ENCODE measurements at places on chromosomes 2 and 18.

DNA sequence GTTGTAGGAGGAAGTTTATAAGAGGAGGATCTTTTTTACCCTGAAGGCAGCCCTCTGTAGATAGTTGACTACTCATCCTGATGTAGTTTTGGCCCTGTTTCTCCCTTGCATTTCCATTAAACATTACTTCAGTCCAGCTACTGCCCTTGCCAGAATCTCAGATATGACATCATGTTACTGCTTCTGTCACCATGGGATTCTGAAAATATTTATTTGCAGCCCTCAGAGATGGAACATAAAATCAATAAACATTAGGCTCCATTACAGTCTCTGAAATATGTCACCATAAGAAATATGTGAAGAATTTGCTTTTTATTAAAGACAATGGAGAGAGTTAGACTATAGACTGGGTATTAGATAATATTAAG, 68.7 kb upstream of the STK39 start:
- DNase-seq: no peak

DNA sequence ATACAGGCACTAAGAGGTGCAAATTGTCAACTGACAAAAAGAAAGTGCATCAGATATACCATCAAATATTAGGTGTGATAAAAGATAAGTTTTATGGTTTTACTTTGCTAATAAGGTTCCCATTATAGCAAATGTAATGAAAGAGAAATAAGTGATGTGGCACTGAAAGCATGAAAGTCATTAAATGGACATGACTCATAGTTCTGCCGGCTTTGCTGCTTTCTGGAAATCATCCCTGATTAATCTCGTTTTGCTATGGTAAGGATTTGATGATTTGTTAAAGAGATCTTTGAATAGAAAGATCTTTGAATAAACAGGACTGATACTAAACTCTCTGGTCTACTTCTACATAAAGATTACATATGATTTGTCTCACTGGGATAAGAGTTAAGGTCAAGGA, 72.7 kb downstream of the CLIP4 start:
- DNase-seq: no peak

DNA sequence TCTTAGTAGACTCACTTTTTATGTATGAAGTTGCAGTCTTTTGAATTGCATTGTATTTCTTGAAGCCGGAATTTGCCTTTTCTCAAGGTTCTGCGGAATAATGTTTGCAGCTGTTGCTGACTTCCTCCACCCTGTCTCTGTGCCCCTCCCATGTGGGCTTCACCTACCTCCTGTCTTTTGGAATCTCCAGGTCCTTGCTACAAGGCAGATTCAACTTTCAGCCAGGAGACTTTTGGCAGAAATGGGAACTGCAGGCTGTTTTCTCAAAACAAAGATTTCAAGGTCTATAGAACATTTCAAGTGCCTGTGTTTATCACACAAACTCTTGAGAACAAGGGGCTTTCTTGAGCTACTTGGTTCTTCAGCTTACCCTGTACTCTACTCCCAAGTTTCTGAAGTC, 25.6 kb downstream of the ZNF236 start:
- DNase-seq: no peak

DNA sequence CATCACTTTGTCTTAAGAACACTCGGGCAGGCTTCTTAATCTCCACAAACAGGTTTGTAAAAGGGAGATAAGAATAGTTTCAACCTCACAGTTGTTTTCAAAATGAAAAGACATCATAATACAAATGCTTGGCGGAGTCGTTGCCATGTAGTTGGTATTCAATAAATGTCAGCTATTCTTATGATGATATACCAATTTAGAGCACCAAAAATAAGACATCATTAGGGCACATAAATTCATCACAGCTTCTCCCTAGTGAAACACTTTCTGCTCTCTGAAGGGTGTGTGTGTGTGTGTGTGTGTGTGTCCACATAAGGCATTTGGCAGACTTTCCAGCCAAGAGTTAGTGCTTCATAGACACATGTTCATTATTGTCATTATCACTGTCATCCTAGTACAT, 10.8 kb downstream of the TMEM182 start:
- no peak for DNase-seq

DNA sequence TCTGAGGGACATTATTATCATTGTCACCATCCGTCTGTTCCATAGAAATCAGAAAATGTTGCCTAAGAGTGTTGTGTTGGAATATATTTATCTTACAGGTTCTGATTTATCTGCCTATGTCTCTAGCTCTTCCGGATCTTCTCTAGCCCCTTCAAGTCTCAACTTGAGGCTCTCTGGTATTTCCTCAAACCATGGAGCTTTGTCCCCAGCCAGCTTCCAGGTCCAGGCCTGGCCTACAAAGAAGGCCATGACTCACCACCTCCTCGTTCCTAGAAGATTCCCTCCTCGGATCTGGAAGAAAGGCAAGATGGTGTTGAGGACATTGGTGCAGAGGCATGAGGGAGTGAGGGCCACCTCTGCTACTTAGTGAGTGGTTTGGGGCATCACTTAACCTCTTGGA, 122.1 kb upstream of the TRIB2 start:
- no peak for DNase-seq

DNA sequence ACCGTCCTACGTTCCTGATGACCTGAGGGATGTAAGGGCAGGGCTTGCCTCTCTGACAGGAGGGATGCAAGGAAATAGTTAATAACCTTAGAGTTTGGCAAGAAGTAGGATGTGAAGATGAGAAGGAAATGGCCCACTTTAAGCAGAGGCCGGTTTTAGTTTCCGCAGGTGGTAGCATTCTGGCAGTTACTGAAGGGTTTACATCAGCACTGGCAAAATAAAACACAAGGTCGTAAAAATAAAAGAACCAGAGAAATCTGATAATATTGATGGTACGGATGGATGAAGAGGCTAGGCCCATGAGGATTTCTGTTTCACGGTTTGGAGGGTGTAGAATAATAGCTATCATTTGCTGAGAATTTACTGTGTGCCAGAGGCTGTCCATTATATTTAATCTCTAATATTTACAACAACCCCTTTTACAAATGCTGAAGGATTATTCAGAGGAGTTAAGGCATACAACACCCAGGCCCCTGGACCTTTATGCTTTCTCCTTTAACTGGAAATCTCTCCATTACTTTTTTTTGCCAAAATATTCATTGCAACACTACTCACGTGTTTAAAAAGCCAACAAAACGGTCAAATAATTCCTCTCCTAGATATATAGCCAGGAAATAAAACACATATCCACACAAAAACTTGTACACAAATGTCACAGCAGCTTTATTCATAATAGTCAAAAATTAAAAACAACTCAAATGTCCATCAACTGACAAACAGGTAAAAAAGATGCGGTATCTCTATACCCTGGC, 28.5 kb downstream of the DAPL1 start:
- DNase-seq: no peak

GRCh38 chr2:175435012-175435411, 253.5 kb upstream of the ATP5MC3 start:
- DNase-seq: no peak

- DNase-seq: no peak
Measured at GRCh38 chr18:61972389-61973264, 79.8 kb upstream of the RNF152 start.

All from NK-92 treated with Interleukin-12 subunit alpha and Interleukin-12 subunit beta, amount 100 ng/mL, for 24 hours (cell line).